ENCODE measurements at places on chromosomes 16 and 17.

DNA sequence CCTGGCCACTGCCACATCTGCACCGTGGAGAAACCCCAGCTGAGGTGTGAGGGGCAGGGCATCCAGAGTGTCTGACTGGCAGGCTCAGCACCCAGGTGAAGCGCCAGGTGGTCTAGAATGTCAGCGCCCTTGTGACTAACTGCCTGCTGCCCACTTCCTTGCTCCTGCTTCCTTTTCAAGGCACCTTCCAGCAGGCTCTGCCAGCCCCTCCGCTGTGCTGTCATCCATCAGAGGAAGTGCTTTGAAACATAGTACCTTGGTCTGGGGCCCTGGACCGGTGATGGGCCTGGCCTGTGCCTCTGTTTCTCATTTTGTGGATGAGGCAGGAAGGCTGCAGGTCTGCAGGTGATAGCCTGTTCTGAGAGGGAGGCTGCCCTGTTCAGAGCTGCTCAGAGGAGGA, 5.5 kb downstream of the SPNS2 start:
- DNase-seq = no peak

DNA sequence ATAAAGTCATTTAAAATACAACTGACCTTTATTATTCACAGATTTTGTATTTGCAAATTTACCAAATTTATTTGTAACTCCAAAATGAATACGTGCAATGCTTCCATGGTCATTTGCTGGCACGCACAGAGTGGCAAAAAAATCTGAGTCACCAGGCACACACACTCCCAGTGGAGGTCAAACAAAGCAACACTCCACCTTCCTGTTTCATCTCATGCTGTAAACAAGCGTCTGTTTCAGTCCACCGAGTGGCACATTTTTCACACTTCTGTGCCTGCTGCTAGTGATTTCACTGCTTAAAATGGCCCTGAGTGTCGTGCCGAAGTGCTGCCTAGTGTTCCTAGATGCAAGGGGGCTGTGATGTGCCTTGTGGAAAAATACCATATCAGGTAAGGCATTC, 17.8 kb upstream of the ITGAE start:
- DNase-seq = no peak

DNA sequence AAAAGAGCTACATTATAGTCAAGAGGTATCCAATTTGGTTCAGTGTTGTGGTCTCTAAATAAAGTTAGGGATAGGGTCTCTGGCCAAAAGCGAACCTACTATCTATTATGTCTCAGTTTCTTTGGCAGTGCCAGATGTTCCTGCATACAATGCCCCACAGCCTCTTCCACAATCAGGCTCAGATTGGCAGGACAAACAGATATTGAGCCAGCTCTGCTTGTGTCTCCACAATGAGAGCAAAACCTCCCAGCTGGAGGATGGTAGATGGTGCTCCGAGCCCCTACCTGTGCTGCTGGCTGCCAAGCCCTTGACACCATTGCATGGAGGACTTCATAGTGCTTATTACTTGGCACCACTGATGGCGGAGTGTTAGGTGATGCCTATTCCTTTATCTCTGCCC, 19.7 kb downstream of the PHAF1 start:
- no peak for DNase-seq

- DNase-seq = no peak
Observed at GRCh38 chr16:8376430-8376829, 213.9 kb downstream of the TMEM114 start.

- no peak for DNase-seq
Observed at GRCh38 chr16:84223456-84223855, 16.4 kb downstream of the KCNG4 start.
